H1 (cell line): ENCODE measurements at places on chromosomes 2 and 18.

GRCh38 chr2:241673797-241674725 lies 12.6 kb downstream of the DTYMK start:
- H3K27me3 ChIP-seq: no peaks in the 10 kb centered on the region
- no peak for DNase-seq
- H3K36me3 ChIP-seq: peaks cover 26% of the 10 kb centered on the region
- H3K4me1 ChIP-seq: no peaks in the 10 kb centered on the region

GRCh38 chr2:222715742-222716141 lies 44.3 kb downstream of the MOGAT1 start:
- no peaks in the 10 kb centered on the region for H3K4me1 ChIP-seq
- no peak for DNase-seq
- no peaks in the 10 kb centered on the region for H3K27me3 ChIP-seq
- no peak overlapping the region for H3K27ac ChIP-seq

DNA sequence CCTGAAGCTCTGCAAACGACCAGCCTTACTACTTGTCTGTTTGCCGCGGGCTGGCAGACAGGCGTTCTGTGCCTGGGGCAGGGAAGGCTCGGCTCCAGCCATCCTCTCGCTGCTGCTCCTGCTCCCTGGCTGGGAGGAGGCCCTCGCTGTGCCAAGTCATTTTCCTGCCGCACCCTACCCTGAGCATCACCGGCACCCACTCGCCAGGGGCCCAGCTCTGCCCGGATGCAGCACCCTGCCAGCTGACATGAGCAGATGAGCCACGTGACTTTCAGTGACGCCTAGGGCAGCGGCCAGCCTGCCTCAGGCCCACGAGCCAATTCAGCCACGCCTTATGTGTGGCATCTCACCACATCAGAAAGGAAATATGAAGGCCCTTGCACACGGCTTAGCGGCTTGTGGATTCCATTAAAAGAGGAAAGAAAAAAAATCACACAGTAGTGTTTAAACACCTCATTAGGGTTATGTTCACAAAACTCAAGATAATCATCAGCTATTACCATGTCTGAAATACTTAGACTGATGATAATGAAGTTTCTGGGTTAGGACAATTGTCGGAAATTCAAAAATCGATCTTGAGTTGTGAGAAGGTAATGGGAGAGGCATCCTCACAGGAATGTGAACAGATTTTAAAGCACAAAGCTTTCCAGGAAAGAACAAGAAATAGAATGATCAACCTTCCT lies 250.5 kb downstream of the TWIST2 start:
- no peaks in the 10 kb centered on the region for H3K4me1 ChIP-seq
- H3K4me3 ChIP-seq: no peak overlapping the region
- no peak overlapping the region for H3K27ac ChIP-seq
- H3K36me3 ChIP-seq: no peaks in the 10 kb centered on the region
- no peak for DNase-seq

GRCh38 chr2:205967391-205968075 lies 118.4 kb downstream of the INO80D start:
- H3K4me3 ChIP-seq: no peak overlapping the region
- H3K27me3 ChIP-seq: no peaks in the 10 kb centered on the region
- H3K4me1 ChIP-seq: peaks cover 3% of the 10 kb centered on the region

- no peak overlapping the region for H3K27ac ChIP-seq
- no peak for DNase-seq
- H3K4me3 ChIP-seq: no peak overlapping the region
- H3K27me3 ChIP-seq: peaks cover 4% of the 10 kb centered on the region
- H3K36me3 ChIP-seq: peaks cover under 1% of the 10 kb centered on the region; the same call in 1 of the 2 replicates
Measured at GRCh38 chr2:70984576-70985282, 6.3 kb downstream of the ANKRD53 start.

- H3K27me3 ChIP-seq: no peaks in the 10 kb centered on the region
- no peak overlapping the region for H3K4me3 ChIP-seq
- no peak for DNase-seq
- no peaks in the 10 kb centered on the region for H3K4me1 ChIP-seq
Measured at GRCh38 chr2:15225131-15225530, 336.0 kb downstream of the NBAS start.

- H3K4me1 ChIP-seq: peaks cover 4% of the 10 kb centered on the region; the same call in 1 of the 2 replicates
- no peak overlapping the region for H3K27ac ChIP-seq
- H3K27me3 ChIP-seq: no peaks in the 10 kb centered on the region
- DNase-seq: no peak
Measured at GRCh38 chr2:109304242-109304641, 175.2 kb downstream of the SH3RF3 start.

- no peaks in the 10 kb centered on the region for H3K27me3 ChIP-seq
- H3K4me1 ChIP-seq: peaks cover 1% of the 10 kb centered on the region
- H3K27ac ChIP-seq: no peak overlapping the region
- no peak for DNase-seq
- H3K4me3 ChIP-seq: no peak overlapping the region
Measured at GRCh38 chr2:6923319-6923718, 6.1 kb downstream of the RNF144A start.

DNA sequence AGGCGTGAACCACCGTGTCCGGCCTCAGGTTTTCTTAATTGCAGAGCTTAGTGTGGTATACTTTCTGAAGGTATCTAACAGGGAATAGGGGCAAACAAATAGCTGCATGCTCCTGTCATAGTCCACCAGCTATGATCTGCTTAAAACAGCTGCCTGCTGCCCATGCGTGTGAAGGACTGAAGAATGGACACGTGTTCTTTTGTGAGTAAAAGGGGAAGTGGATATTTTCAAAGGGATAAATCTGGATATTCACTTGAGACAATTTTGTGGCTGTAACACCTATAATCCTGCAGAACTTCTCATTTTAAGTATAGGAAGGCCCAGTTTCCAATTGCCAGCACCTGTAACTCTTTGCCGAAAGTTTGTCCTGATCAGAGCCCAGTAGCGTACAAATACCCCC lies 44.7 kb downstream of the TRPM8 start:
- H3K4me3 ChIP-seq: no peak overlapping the region
- H3K27ac ChIP-seq: no peak overlapping the region
- H3K27me3 ChIP-seq: no peaks in the 10 kb centered on the region
- H3K36me3 ChIP-seq: no peaks in the 10 kb centered on the region

DNA sequence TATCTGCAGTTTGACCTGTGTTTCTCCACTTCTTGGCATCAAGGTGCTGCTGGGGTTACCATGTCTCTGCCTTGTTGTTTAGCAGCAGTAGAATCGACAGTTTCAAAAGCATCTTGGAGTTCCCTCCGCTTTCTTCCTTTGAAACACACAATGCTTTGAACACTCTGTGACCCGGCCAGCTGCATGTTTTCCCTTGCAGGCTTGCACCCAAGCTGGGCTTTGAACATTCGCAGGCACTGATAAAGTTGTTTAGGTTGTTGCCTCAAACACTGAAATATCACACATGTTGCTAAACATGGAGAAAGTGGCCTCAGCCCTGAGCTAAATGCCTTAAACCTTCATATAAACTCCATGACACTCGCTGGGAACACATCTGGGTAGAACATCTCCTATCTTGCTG lies 251.7 kb downstream of the TSN start:
- H3K27ac ChIP-seq: no peak overlapping the region
- no peaks in the 10 kb centered on the region for H3K4me1 ChIP-seq
- DNase-seq: no peak
- H3K36me3 ChIP-seq: no peaks in the 10 kb centered on the region
- H3K27me3 ChIP-seq: no peaks in the 10 kb centered on the region
- H3K4me3 ChIP-seq: no peak overlapping the region

- H3K27me3 ChIP-seq: no peaks in the 10 kb centered on the region
- no peak overlapping the region for H3K27ac ChIP-seq
- no peaks in the 10 kb centered on the region for H3K4me1 ChIP-seq
Measured at GRCh38 chr18:26312199-26312598, 86.0 kb downstream of the TAF4B start.
